ENCODE measurements at places on chromosomes 11 and 22. TPM values are rescaled to one million over a fixed set of nuclear protein-coding genes. Genes with fewer than 3 reads are reported as not detected.

GRCh38 chr11:79437278-79437980 lies 3.4 kb downstream of the TENM4 start:
- H3K4me1 ChIP-seq, result peaks cover 5% of the 10 kb centered on the region
- H3K27ac ChIP-seq, result peak overlapping the region; percentile 91
- DNase-seq, result peak; percentile 66

- H3K4me1 ChIP-seq, result no peaks in the 10 kb centered on the region
- H3K27me3 ChIP-seq, result no peaks in the 10 kb centered on the region
- no peaks in the 10 kb centered on the region for H3K36me3 ChIP-seq
- H3K4me3 ChIP-seq, result no peak overlapping the region
- DNase-seq, result no peak
- no peak overlapping the region for H3K27ac ChIP-seq
Observed at GRCh38 chr11:131423688-131424087, 53.3 kb downstream of the NTM start.

The MYEOV gene
- polyA plus RNA-seq, result 7.3 TPM

GRCh38 chr11:123060277-123061000 lies 1.5 kb downstream of the HSPA8 start:
- H3K4me3 ChIP-seq, result peak overlapping the region; percentile 94
- peak overlapping the region; percentile 87 for H3K27ac ChIP-seq
- peaks cover 31% of the 10 kb centered on the region for H3K36me3 ChIP-seq
- H3K27me3 ChIP-seq, result no peaks in the 10 kb centered on the region

The POU2AF1 gene
- polyA plus RNA-seq, result not detected

The OR51V1 gene
- not detected for polyA plus RNA-seq

- no peaks in the 10 kb centered on the region for H3K4me1 ChIP-seq
- H3K27me3 ChIP-seq, result no peaks in the 10 kb centered on the region
- peaks cover 14% of the 10 kb centered on the region for H3K36me3 ChIP-seq
- H3K27ac ChIP-seq, result no peak overlapping the region
- no peak overlapping the region for H3K4me3 ChIP-seq
- no peak for DNase-seq
Observed at GRCh38 chr22:30027169-30027568, 53.1 kb upstream of the HORMAD2 start.

GRCh38 chr11:8309862-8310261 lies 46.2 kb upstream of the LMO1 start:
- no peaks in the 10 kb centered on the region for H3K27me3 ChIP-seq
- no peaks in the 10 kb centered on the region for H3K36me3 ChIP-seq
- DNase-seq, result no peak
- no peaks in the 10 kb centered on the region for H3K4me1 ChIP-seq

- no peak overlapping the region for H3K27ac ChIP-seq
- no peaks in the 10 kb centered on the region for H3K36me3 ChIP-seq
- DNase-seq, result no peak
- no peak overlapping the region for H3K4me3 ChIP-seq
Observed at GRCh38 chr11:40381481-40381880, 1078.0 kb downstream of the LRRC4C start.

The CASP5 gene
- not detected for polyA plus RNA-seq
